ENCODE measurements at places on chromosomes 12 and 14.

GRCh38 chr12:32612658-32613614 lies 66.2 kb upstream of the DNM1L start:
- no peak for DNase-seq

DNA sequence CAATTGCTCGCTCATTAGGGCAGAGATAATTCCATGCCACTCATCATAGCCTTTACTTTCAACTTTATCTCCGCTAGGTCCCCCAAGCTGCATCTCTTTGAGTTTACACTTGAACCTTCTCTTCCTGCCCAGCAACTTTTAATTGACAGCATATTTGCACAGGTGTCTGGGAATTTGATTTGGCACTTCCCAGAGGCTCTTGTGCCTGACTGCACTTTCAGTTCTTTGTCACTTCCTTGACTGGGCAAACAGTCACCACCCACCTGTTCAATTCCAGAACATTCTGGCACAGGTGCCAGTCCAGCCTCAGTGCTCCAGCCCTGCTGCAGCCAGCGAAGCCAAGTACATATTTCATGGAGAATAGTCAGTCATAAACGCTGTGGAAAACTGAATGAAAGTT lies 110.1 kb upstream of the LRIG3 start:
- DNase-seq, result no peak

- no peak for DNase-seq
Observed at GRCh38 chr12:74719447-74719846, 181.8 kb downstream of the ATXN7L3B start.

DNA sequence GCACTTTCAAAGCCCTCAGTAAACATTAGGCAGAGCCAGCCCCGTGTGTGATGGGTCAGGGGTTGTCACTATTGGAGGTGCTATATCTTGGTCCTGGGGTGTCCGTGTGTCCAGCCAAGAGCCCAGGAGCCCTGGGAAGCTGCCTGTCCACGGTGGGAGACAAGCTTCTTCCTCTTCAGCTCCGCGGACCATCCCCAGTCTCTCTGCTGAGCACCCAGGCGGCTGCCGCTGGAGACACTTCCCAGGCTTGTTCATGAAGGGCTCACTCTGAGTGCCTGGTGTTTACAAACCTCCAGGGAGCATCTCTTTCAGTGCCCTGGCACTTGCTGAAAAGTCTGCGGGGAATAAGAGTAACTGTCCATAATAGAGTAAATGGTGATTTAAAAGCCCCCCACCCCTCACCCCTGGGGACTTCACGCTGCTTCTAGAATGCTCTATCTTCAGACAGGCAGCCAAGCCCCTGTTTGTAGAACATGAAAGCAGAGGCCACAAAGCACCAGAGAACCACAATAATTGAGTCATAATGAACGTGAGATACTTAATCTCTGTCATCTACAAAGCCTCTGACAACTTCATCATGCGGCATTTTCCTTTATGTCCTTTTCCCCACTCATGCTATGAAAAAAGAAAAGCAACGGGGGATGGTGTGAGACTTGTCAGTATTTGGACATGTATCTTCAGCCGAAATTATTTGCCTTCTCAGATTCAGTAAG lies 178.6 kb downstream of the TMEM132C start:
- DNase-seq, result no peak

GRCh38 chr12:58814036-58814435 lies 106.3 kb downstream of the LRIG3 start:
- no peak for DNase-seq

- no peak for DNase-seq
Observed at GRCh38 chr14:95273001-95273978, 46.4 kb downstream of the CLMN start.

DNA sequence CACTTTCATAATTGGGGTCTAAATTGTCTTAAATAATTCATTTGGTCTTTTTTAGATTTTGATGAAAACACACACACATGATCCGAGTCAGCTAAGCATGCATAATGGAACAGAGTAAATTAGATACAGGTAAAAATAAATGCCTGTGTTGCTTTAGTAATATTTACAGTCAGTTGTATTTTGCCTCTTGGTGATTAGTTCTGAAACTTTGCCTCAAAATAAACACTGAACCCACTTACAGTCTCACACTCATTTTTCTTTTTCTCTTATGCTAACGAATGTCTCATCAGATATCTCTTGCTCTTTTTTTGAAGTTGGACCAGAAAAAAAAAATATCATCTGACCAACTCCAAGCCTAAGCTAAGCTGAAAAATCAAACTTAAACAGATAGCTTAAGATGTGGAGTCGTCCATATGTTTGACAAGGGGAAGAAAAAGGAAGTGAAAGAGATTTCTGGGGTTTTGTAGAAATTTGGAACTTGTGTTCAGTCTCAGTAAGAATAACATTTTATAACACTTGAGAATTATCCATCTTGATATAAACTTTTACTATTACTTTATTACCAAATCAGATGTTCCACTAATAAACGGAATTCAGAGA lies 592.5 kb downstream of the RPL10L start:
- no peak for DNase-seq

- DNase-seq, result no peak
Observed at GRCh38 chr12:121793440-121793837, at the start of gene RHOF. Gene RHOF (minus strand): TSS chr12:121793688. CDS start chr12:121793633, 55 bp downstream.

DNA sequence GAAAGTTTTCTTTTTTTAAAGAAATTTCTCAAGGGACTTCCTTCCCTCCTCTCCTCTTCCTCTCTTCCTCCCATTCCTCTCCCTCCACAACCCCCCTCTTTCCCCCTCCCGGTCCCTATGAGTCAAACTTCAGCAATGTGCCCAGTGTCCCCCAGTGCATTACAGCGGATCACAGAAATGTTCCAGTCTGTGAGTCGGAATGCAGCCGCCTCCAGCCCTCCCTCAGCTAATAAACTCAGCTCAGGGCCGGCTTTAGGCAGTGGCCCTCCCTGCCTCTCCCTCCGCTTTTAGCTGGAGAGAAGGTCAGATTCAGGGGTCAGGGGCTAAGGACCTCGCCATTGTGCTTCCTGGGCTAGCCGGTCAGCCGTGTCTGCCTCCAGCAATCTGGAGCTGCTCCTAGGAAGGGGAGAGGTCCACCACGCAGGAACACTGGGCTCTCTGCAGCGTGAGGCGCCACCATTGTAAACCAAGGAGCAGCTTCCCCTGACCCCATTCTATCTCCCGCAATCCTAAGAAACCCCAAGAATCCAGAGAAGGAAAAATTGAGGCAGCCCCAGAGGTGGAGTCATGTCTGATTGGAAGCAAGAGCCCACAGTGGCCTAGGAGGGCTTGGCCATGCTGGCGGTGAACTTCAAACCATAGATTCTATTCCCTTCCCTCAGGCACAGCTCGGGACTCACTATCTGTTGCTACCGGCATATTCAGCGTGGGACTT lies 1.1 kb upstream of the HDAC7 start:
- peak; percentile 94 for DNase-seq

GRCh38 chr12:53452159-53453077 lies 516 bp downstream of the PCBP2 start:
- peak; percentile 87 for DNase-seq

DNA sequence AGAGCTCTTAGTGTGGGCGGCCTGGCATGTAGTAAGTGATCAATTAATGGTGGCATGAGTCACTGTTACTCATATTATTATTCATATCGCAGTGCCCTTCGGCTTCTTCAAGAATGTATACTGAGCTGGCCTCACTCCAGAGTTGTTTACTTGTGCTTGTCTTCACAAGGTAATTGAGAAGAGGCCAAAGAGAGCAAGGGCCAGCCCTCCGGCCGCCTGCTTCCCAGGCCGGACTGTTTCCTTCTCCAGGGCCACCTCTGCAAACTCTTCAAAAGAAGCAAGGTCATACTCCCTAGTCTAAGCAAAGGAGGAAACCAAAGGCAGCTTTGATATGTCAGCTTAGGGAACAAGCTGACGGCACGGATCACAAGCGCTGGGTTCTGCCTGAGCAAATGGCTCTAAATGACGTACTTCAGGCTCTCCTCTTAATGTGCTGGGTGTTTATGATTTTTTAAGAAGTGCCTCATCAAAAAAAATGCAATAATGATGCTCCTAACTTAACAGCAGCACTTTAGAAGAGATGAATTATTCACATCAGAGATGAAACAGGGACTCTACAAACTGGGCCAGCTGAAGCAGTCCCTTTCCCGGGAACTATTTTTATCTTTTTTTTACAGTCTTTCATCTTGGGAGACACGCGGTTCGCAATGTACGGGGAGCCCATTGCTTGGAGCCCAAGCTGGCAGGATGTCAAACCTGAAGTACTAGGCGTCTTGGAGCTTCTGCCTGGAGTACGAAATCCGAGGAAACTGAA lies 65.6 kb upstream of the DLK1 start:
- DNase-seq, result no peak

GRCh38 chr12:132143336-132144071 lies 615 bp downstream of the DDX51 start:
- no peak for DNase-seq

- DNase-seq, result no peak
Observed at GRCh38 chr14:103140316-103141109, 17.3 kb downstream of the TNFAIP2 start.

DNA sequence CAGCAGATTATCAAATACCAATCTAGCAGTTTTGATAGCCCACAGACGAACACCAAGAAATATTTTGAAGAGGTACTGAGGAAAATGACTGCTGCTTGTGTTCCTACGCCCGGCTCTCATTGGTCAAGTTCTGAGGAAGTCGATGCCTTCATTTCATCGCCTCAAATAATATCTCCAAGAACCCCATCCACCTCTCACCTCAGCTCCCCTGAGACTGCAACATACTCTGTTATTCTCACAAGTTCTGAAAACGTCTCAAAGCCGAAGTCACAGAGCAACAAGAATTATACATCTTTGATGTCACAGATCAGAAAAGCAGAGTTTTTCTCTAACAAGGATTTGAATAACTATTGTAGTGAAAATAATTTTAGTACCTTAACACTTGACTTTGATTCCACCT lies 55.5 kb upstream of the BCAT1 start:
- DNase-seq, result no peak

DNA sequence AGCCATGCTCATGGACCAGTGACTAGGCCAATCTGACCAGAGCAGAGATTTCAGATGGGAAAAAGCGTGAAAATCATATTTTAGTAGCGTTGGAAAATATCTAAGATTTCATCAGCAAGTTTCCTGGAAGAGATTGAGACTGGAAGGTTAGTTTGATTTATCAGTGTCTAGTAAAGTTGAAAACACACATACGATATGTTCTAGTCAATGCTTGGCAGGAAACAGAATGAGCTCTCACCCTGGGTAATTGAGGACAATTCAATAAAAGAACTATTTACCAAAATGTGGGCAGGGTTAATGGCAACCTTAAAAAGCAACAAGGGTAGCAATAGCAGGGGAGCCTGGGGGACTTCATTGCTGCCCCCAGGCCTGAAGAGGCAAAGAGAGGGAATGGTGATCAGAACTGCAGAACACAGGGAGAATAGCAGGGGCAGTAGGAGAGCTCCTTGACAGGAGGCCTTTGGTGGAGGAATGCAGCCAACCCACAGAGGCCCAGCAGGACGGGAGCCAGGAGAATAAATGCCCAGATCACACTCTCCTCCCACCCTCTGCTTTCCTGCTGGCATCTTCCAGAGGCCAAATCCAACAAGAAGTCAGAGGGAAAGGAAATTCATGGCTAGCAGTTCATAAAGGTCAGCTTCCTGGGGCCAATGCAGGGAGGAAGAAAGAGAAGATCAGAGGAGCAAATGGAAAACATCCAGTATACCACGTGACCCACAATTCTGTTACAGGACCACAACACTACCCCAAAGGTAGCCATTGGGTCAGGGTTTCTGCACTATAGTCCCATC lies 27.6 kb upstream of the LRP6 start:
- DNase-seq, result no peak

- no peak for DNase-seq
Observed at GRCh38 chr14:61694039-61694438, 1.3 kb upstream of the HIF1A start.

DNA sequence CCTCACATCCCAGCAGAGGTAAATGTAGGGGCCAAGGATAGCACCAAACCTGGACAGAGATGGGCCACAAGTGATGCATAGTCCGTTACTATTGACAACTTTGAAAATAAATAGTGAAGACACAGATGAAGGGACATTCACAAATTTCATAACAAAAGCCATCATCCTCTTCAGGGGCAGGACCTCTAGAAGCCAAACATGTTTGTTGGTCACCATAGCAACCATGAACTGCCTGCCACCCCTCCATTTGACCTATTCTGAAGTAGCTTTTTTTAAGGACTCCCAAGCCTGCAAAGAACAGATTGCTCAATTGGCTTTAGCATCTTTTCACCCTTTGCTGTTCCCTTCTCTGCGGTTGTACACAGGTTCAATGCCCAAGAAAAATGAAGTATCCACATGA lies 35.7 kb upstream of the MDM1 start:
- no peak for DNase-seq

- no peak for DNase-seq
Observed at GRCh38 chr12:113284751-113285150, 50.2 kb downstream of the SLC8B1 start.

All from renal pelvis (tissue), 12 donors.